ENCODE measurements at places on chromosomes 16 and 17. TPM values are rescaled to one million over a fixed set of nuclear protein-coding genes. Genes with fewer than 3 reads are reported as not detected.

CDH11 gene
- 31.7 TPM for total RNA-seq

TBC1D3C gene
- total RNA-seq = not detected

CNGB1 gene
- total RNA-seq = 0.21 TPM

CHST4 gene
- not detected for total RNA-seq

SYCE1L gene
- 24.8 TPM for total RNA-seq

LRRC36 gene
- not detected for total RNA-seq

PLXDC1 gene
- total RNA-seq = 0.84 TPM

NLRC3 gene
- 0.18 TPM for total RNA-seq

CD300H gene
- total RNA-seq = not detected

METTL16 gene
- total RNA-seq = 44.9 TPM

ARHGDIG gene
- total RNA-seq = 2.0 TPM

USP43 gene
- 2.0 TPM for total RNA-seq

SDK2 gene
- total RNA-seq = 31.2 TPM

TBC1D3H gene
- not detected for total RNA-seq

SPATA22 gene
- total RNA-seq = not detected

TMIGD1 gene
- total RNA-seq = not detected

CCDC78 gene
- total RNA-seq = 7.2 TPM

HS3ST2 gene
- not detected for total RNA-seq

DHX8 gene
- 68.0 TPM for total RNA-seq

NPIPB8 gene
- not detected for total RNA-seq
